ENCODE measurements at places on chromosomes 3 and 15.
A peak's percentile ranks its signal among the peaks of the same experiment; 100 is the strongest.

DNA sequence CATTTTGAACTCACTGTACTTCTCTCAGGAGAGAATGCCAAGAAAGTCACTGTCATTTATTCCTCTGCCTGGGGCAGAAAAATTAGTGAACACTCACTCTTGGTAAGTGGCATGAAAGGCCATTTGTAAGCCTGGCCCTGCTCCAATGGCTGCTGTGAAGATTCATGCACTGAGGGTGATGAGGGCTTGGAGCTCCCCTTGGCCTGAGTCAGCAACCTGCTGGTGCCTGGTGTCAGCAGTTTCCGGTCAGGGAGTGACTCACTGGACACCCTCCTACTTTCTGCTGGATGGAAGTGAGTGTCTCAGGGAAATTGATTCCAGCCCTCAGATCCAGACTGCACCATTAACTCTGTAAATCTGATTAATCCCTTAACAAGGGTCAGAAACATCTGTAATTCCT, 37.6 kb downstream of the TRA2B start:
- peak; percentile 15 for DNase-seq

- no peak for DNase-seq
These were observed 62.1 kb downstream of the ZNF621 start for GRCh38 chr3:40586901-40587300.

DNA sequence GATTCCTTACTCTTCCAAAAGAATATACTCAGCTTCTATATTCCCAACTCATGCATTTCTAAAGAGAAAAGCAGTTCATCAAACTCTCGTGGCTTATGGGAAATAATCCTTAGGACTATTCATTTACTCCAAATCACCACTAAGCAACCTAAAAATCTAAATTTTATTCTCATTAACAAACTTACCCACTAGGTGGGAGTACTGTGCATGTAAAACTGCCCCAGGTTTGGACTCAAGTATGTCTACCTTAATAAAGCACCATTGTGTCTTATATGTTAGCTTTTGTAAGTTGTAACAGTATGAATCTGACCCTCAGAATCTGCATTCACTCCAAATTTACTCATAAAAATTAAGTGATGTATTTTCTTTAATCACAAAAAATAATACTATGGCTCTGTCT, 25.3 kb downstream of the RAD18 start:
- peak; percentile 26 for DNase-seq

DNA sequence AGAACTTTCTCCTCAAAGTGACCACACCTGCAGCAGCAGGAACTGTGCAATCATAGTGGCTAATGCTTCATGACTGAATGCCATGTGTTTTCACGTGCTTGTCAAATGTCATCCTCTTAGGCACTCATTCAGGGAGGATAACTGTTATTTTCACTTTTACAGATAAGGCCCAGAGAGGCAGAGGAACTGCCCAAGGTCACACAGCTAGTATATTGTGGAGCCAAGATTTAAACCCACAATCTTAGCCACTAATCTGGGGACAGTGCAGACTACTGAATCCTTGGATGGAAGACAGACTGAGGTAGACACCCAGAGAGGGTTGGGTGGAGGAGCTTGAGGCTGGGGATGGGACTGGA, 9.9 kb upstream of the CLK3 start:
- no peak for DNase-seq

DNA sequence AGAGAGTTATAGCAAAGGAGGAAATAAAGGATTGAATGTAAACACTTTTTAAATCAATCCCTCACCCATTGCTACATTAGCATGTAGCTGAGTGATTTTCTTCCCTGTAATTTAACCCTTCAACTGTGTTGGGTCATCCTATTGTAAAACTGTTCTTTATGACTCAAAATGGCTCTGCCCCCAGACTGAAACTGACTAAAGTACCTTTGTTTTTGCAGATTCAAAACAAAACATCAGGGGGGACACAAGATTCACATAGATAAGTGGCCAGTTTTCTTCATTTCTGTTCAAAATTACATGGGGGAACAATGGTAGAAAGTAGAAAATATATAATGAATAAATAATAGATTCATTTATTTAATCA, 268.4 kb downstream of the IGSF11 start:
- DNase-seq, result no peak

GRCh38 chr15:101250341-101250831, 1.5 kb downstream of the CHSY1 start:
- no peak for DNase-seq

DNA sequence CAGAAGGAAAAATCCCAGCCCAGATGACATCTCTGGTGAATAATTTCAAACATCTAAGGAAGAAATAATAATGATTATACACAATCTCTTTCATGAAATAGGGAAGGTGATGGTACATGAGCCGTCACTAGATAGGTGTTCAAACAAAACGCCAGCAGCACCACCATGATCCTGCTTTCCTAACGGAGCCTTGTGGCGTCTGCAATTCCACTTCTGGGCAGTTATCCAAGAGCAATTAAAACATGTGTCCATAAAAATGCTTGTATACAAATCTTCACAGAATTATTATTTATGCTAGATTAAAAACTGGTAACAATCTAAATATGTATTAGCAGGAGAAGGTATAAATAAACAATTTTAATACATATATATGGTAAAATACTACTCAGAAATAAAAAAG, 33.7 kb downstream of the RTP4 start:
- DNase-seq, result no peak

DNA sequence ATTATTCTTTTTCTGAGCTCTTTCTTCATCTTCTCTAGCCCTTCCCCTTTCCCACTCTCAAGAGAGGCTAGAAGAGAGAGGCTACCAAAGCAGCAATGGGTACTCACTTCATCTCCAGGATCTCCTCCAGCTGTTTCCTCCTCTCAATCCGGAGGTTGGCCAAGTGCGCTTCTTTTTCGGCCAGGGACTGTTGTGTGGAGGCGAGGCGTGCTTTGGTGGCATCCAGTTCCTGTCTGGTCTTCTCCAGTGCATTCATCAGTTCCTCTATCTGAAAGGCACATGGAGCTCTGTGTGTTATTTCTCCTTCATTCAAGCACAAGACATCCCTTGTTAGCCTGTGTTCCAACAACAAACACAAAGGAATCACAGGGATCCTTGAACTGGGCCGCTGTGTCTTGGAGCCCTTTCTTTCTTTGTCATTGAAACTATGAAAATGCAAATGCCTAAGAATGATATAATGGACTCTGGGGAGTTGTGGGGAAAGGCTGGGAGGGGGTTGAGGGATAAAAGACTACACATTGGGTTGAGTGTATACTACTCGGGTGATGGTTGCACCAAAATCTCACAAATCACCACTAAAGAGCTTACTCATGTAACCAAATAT, 401.3 kb upstream of the WNT5A start:
- no peak for DNase-seq

Measured in erythroblast (primary cell).